Fibroblast of mammary gland (primary cell): ENCODE measurements at places on chromosomes 6 and 20.
A peak's percentile ranks its signal among the peaks of the same experiment; 100 is the strongest.

DNA sequence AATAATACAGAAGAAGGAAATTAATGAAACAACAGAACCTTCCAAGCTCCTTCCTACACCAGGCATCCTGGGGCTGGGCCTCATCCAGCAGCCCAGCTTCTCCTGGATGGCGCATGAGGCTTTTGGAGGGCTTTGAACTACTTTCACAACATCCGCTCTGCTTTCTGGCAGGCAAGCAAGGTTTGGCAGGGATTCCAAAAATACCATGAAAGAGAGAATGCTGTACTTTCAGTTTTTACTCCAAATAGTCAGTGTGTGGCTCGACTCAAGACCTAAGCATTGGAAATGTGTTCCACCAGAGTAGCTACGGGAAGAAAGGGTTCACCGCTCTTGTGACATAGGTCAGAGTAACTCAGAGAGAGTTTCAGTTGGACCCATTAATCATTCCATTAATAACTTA lies 125.4 kb downstream of the OPRM1 start:
- peak; percentile 79 for DNase-seq

GRCh38 chr6:42197555-42198362 lies 3.0 kb upstream of the GUCA1B start:
- DNase-seq: peak; percentile 92

DNA sequence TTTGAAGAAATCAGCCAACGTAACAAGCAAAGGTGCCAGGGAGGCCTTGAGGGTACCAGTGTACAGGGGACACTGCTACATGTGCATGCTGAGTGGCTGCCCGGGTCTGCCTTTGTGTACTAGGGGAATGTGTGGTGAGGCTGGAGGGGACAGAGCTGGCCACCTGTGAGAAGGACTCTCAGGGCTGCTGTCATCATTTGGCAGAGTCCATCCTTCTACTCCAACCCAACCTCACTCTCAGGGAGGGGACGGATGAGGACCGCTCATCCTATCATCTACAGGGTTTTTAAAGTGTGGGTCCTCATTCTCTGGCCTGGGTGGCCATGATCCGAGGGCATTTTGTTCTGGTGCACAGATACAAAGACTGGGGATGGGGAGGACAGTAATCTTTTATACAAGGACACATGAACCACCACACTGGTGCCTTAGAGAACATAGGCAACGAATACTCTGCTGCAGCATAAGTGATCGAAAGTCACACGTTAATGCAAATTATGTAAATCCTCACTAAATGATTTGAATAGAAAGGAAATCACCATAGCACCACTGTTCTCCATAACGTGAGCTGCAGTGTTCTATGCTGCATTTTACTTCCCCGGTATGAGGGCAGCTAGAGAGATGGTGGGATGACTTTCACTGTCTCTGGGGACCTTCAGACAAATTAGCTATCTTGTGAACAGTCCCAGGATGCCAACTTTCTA lies 181.4 kb downstream of the GMPR start:
- DNase-seq: no peak

- DNase-seq: no peak
These were observed 279.4 kb upstream of the MAN1A1 start for GRCh38 chr6:119628691-119629594.

DNA sequence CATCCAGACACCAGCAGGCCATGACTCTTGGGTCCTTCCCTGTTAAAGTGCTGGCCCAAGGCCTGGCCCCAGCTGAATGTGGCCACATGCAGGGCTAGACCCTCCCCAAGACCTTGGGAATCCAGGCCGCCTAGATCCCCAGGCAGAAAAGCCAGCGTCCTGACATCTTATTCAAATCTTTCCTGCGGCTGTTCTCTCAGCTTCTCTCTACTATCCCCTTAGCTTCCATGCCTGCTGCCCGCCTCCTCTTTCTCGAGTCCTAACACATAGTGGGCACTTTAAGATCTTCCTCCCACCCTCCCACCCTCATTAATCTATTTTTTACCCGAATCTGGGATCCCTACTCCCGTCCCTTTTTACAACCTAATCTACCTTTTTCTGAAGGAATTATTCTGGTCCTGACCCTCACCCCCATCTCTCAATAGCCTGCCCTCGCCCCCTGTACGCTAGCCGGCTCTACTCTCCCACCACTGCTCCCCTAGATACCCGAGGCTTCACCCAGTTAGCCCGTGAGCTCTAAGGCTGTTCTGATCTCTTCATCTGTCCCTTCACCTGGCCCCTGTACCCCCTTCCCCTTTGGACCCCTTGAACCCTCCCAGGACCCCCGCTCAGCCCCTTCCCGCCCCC lies at the start of gene CCHCR1:
Gene CCHCR1 (minus strand): TSS at position 290 of the 627 bp plus-strand sequence. CDS start 202 bp downstream, at position 88.
- DNase-seq: no peak

- no peak for DNase-seq
These were observed 70.0 kb downstream of the CPNE5 start for GRCh38 chr6:36769183-36769675.

- no peak for DNase-seq
These were observed 395.4 kb downstream of the FRK start for GRCh38 chr6:115665310-115665709.

- peak; percentile 87 for DNase-seq
These were observed 2.1 kb upstream of the HIVEP1 start for GRCh38 chr6:12009876-12010634.
